T-helper 1 cell treated with Interleukin-12 subunit alpha and Interleukin-12 subunit beta and Interleukin-4 antibody, amounts not matched to agents 30 ng/mL and 1 ng/mL, for 36 hours (primary cell): ENCODE measurements at places on chromosomes 11 and 22. TPM values are rescaled to one million over a fixed set of nuclear protein-coding genes. Genes with fewer than 3 reads are reported as not detected.

PHF21B gene
- 0.51 TPM in 1 of 2 replicates, not detected in the other for total RNA-seq

SMC1B gene
- 0.44 TPM in 2 replicates for total RNA-seq

CADM1 gene
- 0.83 TPM in 1 of 2 replicates, not detected in the other for total RNA-seq

MMP8 gene
- not detected in 2 replicates for total RNA-seq

DGCR6 gene
- 0.71 and 0.81 TPM in 2 replicates for total RNA-seq

MGAT3 gene
- total RNA-seq: 2.9 and 3.9 TPM in 2 replicates

SREBF2 gene
- 156 and 160 TPM in 2 replicates for total RNA-seq

PNPLA5 gene
- not detected in 2 replicates for total RNA-seq

LMNTD2 gene
- 1.1 and 1.7 TPM in 2 replicates for total RNA-seq

PRR5 gene
- total RNA-seq: 13.6 and 14.6 TPM in 2 replicates

CNGA4 gene
- total RNA-seq: 0.15 TPM in 1 of 2 replicates, not detected in the other

TMEM191B gene
- total RNA-seq: not detected in 2 replicates

RASSF10 gene
- total RNA-seq: not detected in 2 replicates

PKNOX2 gene
- not detected in 2 replicates for total RNA-seq

SOX10 gene
- total RNA-seq: not detected in 2 replicates

TPBGL gene
- 0.17 and 0.20 TPM in 2 replicates for total RNA-seq

C11orf87 gene
- total RNA-seq: not detected in 2 replicates

GGT5 gene
- total RNA-seq: 0.22 and 0.32 TPM in 2 replicates

HOATZ gene
- not detected in 2 replicates for total RNA-seq

OOSP2 gene
- total RNA-seq: not detected in 2 replicates

BBS1 gene
- total RNA-seq: 21.5 and 23.4 TPM in 2 replicates

RTN4R gene
- total RNA-seq: 1.4 and 2.0 TPM in 2 replicates

OPCML gene
- 0.02 and 1.1 TPM in 2 replicates for total RNA-seq

STIM1 gene
- total RNA-seq: 105 and 110 TPM in 2 replicates

CAPN1 gene
- total RNA-seq: 191 TPM in 2 replicates

MIAT gene
- total RNA-seq: 249 and 268 TPM in 2 replicates

OR2D2 gene
- total RNA-seq: 0.20 TPM in 2 replicates

BAIAP2L2 gene
- total RNA-seq: 0.61 and 0.78 TPM in 2 replicates

SMTNL1 gene
- total RNA-seq: not detected in 2 replicates

TSSK2 gene
- total RNA-seq: not detected in 2 replicates

MS4A4A gene
- not detected in 2 replicates for total RNA-seq

KCNK4 gene
- 0.76 TPM in 1 of 2 replicates, not detected in the other for total RNA-seq

APOBEC3B gene
- total RNA-seq: 18.9 and 20.2 TPM in 2 replicates

NUDT22 gene
- 81.5 and 85.3 TPM in 2 replicates for total RNA-seq

OR10A2 gene
- not detected in 2 replicates for total RNA-seq

SLC15A3 gene
- total RNA-seq: 1.8 and 2.7 TPM in 2 replicates

OR52I1 gene
- 0.07 TPM in 1 of 2 replicates, not detected in the other for total RNA-seq

NPAS4 gene
- 0.07 and 0.42 TPM in 2 replicates for total RNA-seq

TSGA10IP gene
- total RNA-seq: not detected in 2 replicates

MUC5AC gene
- total RNA-seq: not detected in 2 replicates

ALG8 gene
- 55.6 and 56.1 TPM in 2 replicates for total RNA-seq

ACR gene
- total RNA-seq: not detected in 2 replicates

CDON gene
- 0.83 and 2.2 TPM in 2 replicates for total RNA-seq

SYT9 gene
- not detected in 2 replicates for total RNA-seq

MUC6 gene
- not detected in 2 replicates for total RNA-seq

TBX1 gene
- not detected in 2 replicates for total RNA-seq

HBG2 gene
- not detected in 2 replicates for total RNA-seq

OR2AG1 gene
- total RNA-seq: not detected in 2 replicates

TIMM8B gene
- 52.0 and 60.2 TPM in 2 replicates for total RNA-seq

MMP11 gene
- 0.27 and 0.49 TPM in 2 replicates for total RNA-seq

SLC22A25 gene
- total RNA-seq: not detected in 2 replicates

NXPE2 gene
- not detected in 2 replicates for total RNA-seq

OR5AS1 gene
- total RNA-seq: not detected in 2 replicates

CNIH2 gene
- 2.1 and 3.1 TPM in 2 replicates for total RNA-seq

MEI1 gene
- 35.5 and 43.5 TPM in 2 replicates for total RNA-seq

MTCH2 gene
- total RNA-seq: 81.3 and 86.0 TPM in 2 replicates

ANO3 gene
- not detected in 2 replicates for total RNA-seq

C11orf16 gene
- total RNA-seq: not detected in 2 replicates

PKDREJ gene
- total RNA-seq: not detected in 2 replicates
